ENCODE measurements at places on chromosomes 13 and 19. TPM values are rescaled to one million over a fixed set of nuclear protein-coding genes. Genes with fewer than 3 reads are reported as not detected.

The FBXO27 gene
- 13.4 TPM for total RNA-seq

- DNase-seq: no peak
Observed at GRCh38 chr19:55540619-55541018, 3.7 kb upstream of the SBK2 start.

- DNase-seq: no peak
Observed at GRCh38 chr13:60617991-60618733, 221.1 kb downstream of the TDRD3 start.

DNA sequence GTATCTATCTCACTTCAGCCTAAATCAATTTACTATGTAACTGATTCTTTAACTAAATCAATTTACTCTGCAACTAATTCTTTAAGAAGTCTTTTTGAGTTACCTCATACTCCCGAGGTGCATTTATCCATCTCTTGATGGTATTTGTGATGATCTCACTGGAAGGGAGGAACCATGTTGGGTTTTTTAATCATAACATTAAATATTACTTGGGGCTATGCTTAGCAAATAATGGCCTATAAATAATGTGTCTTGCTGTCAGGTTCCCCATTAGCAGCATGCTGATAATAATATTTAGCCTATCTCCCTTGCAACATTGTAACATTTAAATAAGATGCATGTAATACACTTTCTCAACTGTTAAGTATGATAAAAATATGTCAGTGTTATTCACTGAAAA lies 411.3 kb downstream of the SLITRK1 start:
- DNase-seq: no peak

DNA sequence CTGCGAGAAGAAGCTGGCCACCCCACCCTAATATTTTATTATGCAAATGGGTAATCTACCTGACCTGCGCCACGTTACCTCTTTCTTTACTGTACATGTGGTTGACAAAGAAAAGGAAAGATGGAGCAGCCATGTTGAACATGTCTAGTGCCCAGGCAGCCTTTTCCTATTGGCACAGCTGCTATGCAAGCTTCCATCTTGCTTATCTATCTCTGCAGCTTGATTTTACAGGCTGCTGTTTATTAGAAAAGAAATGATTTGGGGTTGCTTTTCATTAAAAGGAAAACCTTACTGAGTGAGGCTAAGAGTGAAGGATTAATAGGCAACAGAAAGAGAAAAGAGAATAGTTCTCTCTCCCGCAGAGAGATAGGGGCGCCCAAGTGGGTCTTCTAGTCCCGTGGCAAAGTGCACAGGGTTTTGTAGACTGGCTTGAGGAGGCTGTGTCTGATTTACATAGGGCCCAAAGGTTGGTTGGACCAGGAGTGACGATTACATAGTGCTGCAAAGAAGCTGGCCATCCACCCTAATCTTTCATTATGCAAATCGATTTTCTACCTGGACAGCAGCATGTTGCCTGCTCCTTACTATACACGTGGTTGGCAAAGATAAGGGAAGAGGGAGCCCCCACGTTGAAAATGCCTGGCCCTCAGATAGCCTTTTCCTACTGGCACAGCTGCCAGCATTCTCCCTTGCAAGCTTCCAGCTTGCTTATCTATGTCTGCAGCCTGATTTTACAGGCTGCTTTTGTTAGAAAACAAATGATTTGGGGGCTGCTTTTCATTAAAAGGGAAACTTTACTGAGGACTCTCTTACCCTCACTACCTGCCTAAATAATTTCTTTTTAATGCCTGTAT lies 28.3 kb downstream of the OR10H4 start:
- no peak for DNase-seq

GRCh38 chr13:46844431-46844830 lies 47.5 kb upstream of the ESD start:
- no peak for DNase-seq

- DNase-seq: no peak
Observed at GRCh38 chr19:55044286-55044685, 6.2 kb upstream of the GP6 start.

- DNase-seq: no peak
Observed at GRCh38 chr19:17968362-17968761, 1.5 kb downstream of the KCNN1 start.
